ENCODE measurements at places on chromosomes 6 and 20.

DNA sequence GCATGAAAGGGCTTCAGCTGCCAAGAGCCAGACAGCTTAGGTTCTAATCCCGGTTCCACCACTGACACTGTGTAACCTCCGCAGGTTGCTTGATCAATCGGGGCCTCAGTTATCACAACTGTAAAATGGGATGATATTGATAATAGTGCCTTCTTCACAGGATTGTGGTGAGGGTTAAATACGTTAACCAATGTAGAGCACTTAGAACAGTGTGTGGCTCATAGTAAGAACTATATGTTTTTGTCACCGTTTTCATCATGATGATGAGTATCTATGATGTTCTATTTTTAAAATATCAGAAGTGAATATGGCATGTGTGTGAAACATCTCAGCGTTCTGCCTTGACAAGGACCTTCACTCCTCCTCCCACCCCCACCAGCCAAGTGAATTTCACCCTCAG, 10.3 kb upstream of the MAPK13 start:
- DNase-seq: no peak

DNA sequence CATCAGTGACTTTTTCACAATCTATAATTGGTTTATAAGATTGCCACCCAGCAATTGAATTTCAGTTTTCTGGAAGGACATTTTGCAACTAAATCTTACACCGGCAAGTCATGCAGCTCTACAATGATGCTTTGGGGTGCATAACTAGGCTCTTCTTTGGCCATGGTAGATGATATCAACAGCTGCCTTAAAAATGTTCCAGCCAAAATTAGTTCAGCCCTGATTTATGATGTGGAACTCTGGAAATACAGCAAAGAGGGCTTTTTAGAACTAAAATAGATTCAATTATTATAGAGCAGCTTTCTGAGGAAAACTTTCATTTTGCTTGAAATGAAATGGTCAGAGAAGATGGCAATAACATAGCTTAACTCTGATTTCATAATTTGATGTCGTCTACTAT, 18.4 kb upstream of the MCM9 start:
- DNase-seq: no peak

DNA sequence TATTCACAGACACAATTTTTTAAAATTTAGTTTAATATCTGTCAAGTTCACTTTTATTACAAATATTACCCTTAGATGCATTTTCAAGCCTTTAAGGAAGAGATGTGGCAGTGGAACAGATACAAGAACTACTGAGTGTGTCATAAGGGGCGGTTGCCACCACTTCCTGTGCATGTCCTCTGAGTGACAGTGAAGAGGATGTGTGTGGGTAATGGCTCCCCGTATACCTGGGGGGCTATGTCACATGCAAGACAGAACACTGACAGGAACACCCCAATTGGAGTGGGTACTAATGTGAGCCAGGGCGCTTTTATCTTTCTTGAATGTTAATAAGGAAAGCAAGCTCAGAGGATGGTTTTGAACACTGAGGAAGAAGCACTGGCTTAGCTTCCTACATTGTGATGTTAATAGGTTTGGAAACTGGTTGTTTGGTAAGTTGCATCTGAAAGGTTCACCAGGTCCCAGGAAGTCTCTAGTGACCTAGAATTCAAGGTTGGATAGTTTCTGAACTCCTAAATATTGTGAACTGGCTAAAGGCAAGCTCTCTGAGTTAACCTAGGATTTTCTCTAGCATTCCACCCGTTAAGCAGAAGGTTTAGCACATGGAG, 83.4 kb upstream of the ASF1A start:
- DNase-seq: peak; percentile 61

DNA sequence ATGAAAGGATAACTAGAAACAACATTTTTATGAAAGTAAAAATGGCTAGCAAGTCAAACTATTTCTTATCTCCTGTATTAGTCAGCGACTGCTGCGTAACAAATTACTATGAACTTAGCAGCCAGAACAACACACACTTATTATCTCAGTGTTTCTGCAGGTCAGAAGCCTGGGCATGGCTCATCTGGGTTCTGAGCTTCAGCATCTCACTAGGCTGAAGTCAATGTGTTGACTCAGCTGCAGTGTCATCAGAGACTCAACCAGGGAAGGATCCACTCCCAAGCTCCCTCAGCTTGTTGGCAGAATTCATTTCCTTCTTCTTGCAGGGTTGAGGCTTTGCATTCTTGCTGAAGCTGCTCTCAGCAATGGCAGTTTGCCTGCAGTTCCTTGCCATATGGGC, 33.2 kb upstream of the IGF2R start:
- DNase-seq: no peak

GRCh38 chr6:56793938-56794337, 151.2 kb upstream of the DST start:
- no peak for DNase-seq
